ENCODE measurements at places on chromosomes 12 and 14.

- DNase-seq, result no peak
Measured at GRCh38 chr12:4567073-4567881, 5.3 kb downstream of the DYRK4 start.

GRCh38 chr12:109092497-109093021, 713 bp downstream of the ALKBH2 start:
- no peak for DNase-seq

GRCh38 chr12:77049767-77050353, 15.5 kb downstream of the E2F7 start:
- no peak for DNase-seq

- DNase-seq, result no peak
Measured at GRCh38 chr12:54053003-54053750, 458 bp upstream of the HOXC4 start.

DNA sequence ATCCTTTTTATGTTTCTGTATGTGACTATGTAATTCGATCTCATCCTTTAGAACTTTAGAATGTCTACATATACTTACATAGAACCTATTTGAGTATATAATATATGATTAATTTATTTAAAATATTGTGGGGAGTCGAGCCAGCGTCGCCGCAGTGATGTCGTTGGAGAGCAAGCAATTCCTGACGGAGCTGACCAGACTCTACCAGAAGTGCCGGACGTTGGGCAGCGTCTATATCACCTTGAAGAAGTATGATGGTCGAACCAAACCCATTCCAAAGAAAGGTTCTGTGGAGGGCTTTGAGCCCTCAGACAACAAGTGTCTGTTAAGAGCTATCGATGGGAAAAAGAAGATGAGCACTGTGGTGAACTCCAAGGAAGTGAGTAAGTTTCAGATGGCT, 6.4 kb upstream of the CD27 start:
- DNase-seq, result no peak

- DNase-seq, result no peak
Measured at GRCh38 chr12:124938108-124938507, 23.7 kb upstream of the UBC start.

DNA sequence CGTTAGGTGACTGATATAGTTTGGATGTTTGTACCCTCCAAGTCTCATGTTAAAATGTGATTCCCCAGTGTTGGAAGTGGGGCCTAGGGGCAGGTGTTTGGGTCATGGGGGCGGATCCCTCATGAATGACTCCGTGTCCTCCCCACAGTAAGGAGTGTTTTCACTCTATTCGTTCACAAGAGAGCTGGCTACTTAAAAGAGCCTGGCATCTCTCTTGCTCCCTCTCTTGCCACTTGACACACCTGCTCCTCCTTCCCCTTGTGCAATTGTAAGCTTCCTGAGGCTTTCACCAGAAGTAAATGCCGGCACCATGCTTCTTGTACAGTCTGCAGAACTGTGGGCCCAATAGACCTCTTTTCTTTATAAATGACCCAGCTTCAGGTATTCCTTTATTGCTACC, 2.6 kb downstream of the IFI27L2 start:
- peak; percentile 49 for DNase-seq

GRCh38 chr14:29636870-29637269, 290.8 kb downstream of the PRKD1 start:
- DNase-seq, result no peak
